ENCODE measurements at places on chromosomes 13 and 19. TPM values are rescaled to one million over a fixed set of nuclear protein-coding genes. Genes with fewer than 3 reads are reported as not detected.

Gene HSPB6
- polyA plus RNA-seq, result not detected

Gene BBC3
- polyA plus RNA-seq, result 15.6 TPM

Gene SYCN
- polyA plus RNA-seq, result not detected

Gene OR4F17
- polyA plus RNA-seq, result 0.90 TPM

Gene IZUMO1
- not detected for polyA plus RNA-seq

Gene ZNF724
- polyA plus RNA-seq, result 2.4 TPM

Gene ZNF563
- polyA plus RNA-seq, result 1.7 TPM

Gene RNF113B
- polyA plus RNA-seq, result not detected

Gene ACP5
- polyA plus RNA-seq, result not detected

Gene CLDND2
- polyA plus RNA-seq, result not detected

Gene CEBPA
- 1.6 TPM for polyA plus RNA-seq

Data from neural cell (in vitro differentiated cells).